Aorta (tissue), 5 donors: ENCODE measurements at places on chromosomes 12 and 14. TPM values are rescaled to one million over a fixed set of nuclear protein-coding genes. Genes with fewer than 3 reads are reported as not detected.

The SLC24A4 gene
- 2.9 TPM for total RNA-seq

GRCh38 chr12:52645120-52645761 is 6.8 kb downstream of the KRT2 start:
- H3K4me3 ChIP-seq, result no peak overlapping the region
- no peaks in the 10 kb centered on the region for H3K4me1 ChIP-seq
- DNase-seq, result no peak
- H3K27me3 ChIP-seq, result no peaks in the 10 kb centered on the region

DNA sequence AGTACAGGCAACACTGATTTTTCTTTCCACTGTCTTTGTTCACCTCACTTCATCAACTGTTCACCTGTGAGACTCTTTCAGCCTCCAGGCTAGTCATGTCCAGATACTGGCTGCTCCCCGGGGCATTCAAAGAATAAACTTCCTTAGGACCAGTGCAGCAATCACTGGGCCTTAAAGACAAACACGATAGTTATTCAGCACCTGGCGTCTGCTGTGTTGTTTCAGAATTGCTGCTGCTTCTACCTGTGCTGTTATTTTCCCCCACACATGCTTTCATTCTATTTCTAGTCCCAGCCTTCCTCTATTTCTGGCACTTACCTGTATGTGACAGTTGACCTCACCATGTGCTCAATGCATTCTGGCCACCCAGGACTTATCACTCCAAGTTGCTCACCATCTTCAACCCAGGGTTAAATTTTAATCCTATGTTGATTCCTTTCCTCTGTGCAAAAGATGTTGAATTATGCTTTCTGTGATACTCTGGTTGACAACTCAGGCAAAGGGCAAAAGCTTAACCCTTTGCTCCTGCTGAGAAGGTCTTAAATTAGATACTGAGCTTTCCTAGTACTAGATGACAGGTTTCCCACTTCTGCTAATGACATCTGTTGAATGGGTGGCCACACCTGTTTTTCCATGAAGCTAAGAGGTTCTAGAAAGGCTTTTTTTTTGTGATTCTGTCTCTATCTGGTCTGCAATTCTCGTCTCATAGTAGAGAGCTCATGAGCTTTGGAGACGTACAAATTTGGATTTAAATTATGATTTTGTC is 41.4 kb downstream of the PTPRQ start:
- H3K27ac ChIP-seq, result no peak overlapping the region
- no peaks in the 10 kb centered on the region for H3K4me1 ChIP-seq
- no peak for DNase-seq
- no peak overlapping the region for H3K4me3 ChIP-seq

DNA sequence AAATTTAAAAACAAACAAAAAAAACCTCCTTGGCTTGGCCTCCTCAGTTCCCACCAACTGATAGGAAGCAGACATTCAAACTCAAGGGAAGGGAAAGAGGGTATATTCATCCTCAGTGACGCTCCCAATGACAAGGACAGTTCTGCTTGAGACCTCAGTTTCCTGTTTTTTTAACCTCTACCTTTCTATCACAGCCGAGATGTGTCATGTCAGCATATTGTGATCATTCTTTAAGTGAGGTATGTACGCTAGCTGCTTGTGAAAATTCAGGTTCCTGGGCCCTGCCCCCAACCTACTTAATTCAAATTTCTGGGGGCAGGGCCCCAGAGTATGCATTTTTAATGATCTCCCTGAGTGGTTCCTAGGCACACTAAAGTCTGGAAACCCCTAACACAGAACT is 611.9 kb upstream of the TBX3 start:
- H3K27me3 ChIP-seq, result no peaks in the 10 kb centered on the region
- no peak overlapping the region for H3K4me3 ChIP-seq
- peaks cover 3% of the 10 kb centered on the region for H3K4me1 ChIP-seq
- no peaks in the 10 kb centered on the region for H3K36me3 ChIP-seq
- no peak overlapping the region for H3K27ac ChIP-seq

DNA sequence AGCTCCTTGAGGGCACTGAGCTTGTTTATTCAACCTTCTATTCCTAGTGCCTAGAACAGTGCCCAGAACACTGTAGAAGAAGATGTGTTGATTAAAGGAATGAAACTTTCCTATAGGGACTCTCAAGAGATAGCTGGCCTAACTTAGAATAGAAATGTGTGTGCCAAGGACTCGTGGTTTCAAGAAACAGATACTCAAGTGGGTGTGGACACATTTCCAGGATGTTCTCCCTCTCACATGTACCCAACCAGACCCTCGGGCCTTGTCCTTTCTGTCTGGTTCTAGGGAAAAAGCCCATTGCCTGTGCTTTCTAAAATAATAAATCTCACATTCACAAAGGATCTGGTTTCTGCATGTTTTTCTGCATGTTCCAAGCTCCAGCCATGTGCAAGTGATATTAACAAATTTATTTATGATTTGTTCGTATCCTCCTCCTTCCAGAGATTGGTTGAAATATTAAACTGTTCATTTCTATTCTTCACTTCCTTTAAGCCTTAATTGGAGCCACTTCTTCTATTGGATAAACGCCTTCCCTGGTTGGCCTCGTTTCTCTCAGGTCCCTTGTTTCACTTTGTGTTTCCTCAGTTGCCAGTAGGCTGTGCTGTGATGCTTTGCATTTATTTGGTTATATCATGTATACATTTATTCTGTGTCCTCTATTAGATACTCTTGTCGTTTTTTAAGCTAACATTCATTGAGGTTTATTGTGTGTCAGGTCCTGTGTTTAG is 89.8 kb downstream of the CRADD start:
- no peak overlapping the region for H3K27ac ChIP-seq
- H3K36me3 ChIP-seq, result no peaks in the 10 kb centered on the region
- H3K27me3 ChIP-seq, result no peaks in the 10 kb centered on the region
- H3K4me1 ChIP-seq, result peaks cover 1% of the 10 kb centered on the region
- no peak overlapping the region for H3K4me3 ChIP-seq

- no peaks in the 10 kb centered on the region for H3K36me3 ChIP-seq
- no peak overlapping the region for H3K27ac ChIP-seq
- peaks cover 8% of the 10 kb centered on the region for H3K4me1 ChIP-seq
- no peaks in the 10 kb centered on the region for H3K27me3 ChIP-seq
These were observed 16.9 kb downstream of the ETV6 start for GRCh38 chr12:11666131-11667050.

- H3K4me1 ChIP-seq, result no peaks in the 10 kb centered on the region
- no peak overlapping the region for H3K27ac ChIP-seq
- no peaks in the 10 kb centered on the region for H3K36me3 ChIP-seq
- no peaks in the 10 kb centered on the region for H3K27me3 ChIP-seq
- no peak for DNase-seq
These were observed 107.0 kb upstream of the CRY1 start for GRCh38 chr12:107200394-107200793.

- no peaks in the 10 kb centered on the region for H3K27me3 ChIP-seq
- no peaks in the 10 kb centered on the region for H3K4me1 ChIP-seq
- DNase-seq, result no peak
- H3K36me3 ChIP-seq, result no peaks in the 10 kb centered on the region
- no peak overlapping the region for H3K4me3 ChIP-seq
These were observed 65.0 kb downstream of the PPP1R13B start for GRCh38 chr14:103782376-103782775.

GRCh38 chr12:69658203-69658602 is 40.9 kb downstream of the BEST3 start:
- H3K36me3 ChIP-seq, result no peaks in the 10 kb centered on the region
- no peak overlapping the region for H3K4me3 ChIP-seq
- no peak for DNase-seq
- H3K27ac ChIP-seq, result no peak overlapping the region

The DCN gene
- total RNA-seq, result 863 TPM

GRCh38 chr12:52252728-52253343 is 19.8 kb downstream of the KRT7 start:
- H3K27ac ChIP-seq, result no peak overlapping the region
- no peaks in the 10 kb centered on the region for H3K4me1 ChIP-seq
- DNase-seq, result peak; percentile 40

DNA sequence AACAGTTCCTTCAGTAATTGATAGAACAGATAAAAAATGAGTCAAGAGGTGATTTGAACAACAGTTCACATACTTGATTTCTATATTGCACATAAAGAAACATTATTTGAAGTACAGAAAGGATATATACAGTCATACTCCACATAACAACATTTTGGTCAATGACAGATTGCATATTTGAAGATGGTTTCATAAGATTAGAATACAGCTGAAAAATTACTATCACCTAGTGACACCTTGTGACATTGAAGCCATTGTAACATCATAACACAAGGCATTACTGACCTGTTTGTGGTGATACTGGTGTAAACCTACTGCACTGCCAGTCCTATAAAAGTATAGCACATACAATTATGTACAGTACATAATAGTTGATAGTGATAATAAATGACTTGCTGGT is 43.1 kb upstream of the ABCC9 start:
- H3K27ac ChIP-seq, result no peak overlapping the region
- no peak overlapping the region for H3K4me3 ChIP-seq
- H3K27me3 ChIP-seq, result no peaks in the 10 kb centered on the region
- H3K4me1 ChIP-seq, result no peaks in the 10 kb centered on the region
- DNase-seq, result no peak
- H3K36me3 ChIP-seq, result no peaks in the 10 kb centered on the region

GRCh38 chr12:131371401-131372170 is 339.3 kb upstream of the SFSWAP start:
- no peaks in the 10 kb centered on the region for H3K4me1 ChIP-seq
- H3K27me3 ChIP-seq, result no peaks in the 10 kb centered on the region
- no peaks in the 10 kb centered on the region for H3K36me3 ChIP-seq
- no peak overlapping the region for H3K27ac ChIP-seq

DNA sequence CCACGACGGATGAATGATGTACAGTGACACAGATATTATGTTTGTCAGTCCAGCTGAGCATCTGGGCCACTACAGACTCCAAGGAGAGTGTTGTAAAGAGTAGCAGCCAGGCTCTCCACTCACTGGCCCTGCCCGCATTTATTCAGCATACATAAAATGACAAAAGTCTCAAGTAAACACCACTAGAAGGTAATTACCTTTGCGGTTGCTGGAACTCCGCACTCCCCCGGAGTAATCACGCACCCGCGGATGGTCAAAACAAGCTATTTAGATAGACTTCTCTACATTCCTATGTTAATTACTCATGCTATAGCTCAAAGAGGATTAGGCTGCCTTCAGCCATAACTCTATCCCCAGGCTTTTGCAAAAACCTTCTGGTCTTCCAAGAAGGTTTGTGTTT is 18.8 kb upstream of the STRAP start:
- H3K27me3 ChIP-seq, result no peaks in the 10 kb centered on the region
- no peaks in the 10 kb centered on the region for H3K36me3 ChIP-seq
- H3K27ac ChIP-seq, result no peak overlapping the region
- no peaks in the 10 kb centered on the region for H3K4me1 ChIP-seq
- no peak overlapping the region for H3K4me3 ChIP-seq

The TDRD9 gene
- total RNA-seq, result 1.7 TPM

DNA sequence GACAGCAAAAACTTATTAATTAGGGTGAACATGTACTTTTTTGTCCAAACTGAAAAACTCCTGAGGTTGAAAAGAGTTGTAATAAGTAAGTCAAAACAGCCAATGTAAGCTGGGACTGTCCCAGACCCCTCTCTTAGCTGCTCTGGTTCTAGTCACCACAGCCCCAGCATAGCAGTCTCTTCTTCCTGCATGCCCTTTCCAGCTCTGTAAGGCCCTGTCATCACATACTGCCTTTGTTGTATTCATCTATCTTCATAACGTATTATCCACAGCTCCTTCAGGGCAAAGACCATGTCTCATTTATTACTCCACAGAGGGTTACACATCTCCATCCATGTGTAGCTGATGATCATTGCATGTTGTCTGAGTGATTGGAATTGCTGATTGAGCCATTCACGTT is 56.5 kb downstream of the UTP20 start:
- DNase-seq, result no peak
- peaks cover 4% of the 10 kb centered on the region for H3K36me3 ChIP-seq
- H3K4me1 ChIP-seq, result no peaks in the 10 kb centered on the region
- no peak overlapping the region for H3K27ac ChIP-seq
- no peak overlapping the region for H3K4me3 ChIP-seq

DNA sequence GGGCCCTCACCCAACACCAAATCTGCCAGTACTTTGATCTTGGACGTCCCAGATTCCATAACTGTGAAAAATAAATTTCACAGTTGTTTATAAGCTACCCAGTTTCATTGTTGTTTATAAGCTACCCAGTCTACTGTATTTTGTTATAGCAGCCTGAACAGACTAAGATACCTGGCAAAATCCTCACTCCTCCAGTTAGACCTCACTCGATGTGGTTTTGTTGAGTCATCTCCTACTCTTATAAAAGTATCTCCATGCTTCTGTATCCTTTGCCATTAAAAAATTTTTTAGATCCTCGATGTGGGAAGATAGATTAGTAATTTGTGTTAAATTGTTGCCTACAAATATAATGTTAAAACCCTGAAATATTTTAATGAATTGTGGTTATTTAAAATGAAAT is 16.0 kb downstream of the TXNDC16 start:
- no peak for DNase-seq
- no peak overlapping the region for H3K27ac ChIP-seq
- H3K36me3 ChIP-seq, result peaks cover 6% of the 10 kb centered on the region
- no peaks in the 10 kb centered on the region for H3K27me3 ChIP-seq
- H3K4me1 ChIP-seq, result no peaks in the 10 kb centered on the region

DNA sequence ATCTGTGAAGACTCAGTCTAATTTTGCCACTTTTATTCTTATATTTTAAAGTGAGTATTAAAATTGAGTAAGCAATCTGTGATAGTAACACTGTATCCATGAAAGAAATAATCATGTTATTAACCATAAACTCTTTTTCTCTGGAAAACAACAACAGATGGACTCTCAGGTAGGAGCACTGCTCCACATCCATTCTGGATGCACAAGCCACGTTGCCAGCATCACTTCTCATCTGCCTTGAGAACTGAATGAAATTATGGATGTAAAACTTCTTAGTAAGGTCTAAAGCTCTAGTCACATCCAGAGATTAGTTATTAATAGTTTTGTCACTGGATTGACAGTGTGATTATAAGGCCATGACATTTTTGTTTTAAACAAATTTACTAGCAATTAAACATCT is 489.1 kb upstream of the SYT1 start:
- H3K27ac ChIP-seq, result no peak overlapping the region
- no peak overlapping the region for H3K4me3 ChIP-seq
- no peaks in the 10 kb centered on the region for H3K27me3 ChIP-seq
- H3K4me1 ChIP-seq, result no peaks in the 10 kb centered on the region

GRCh38 chr12:42483521-42483790 is 106.1 kb downstream of the PRICKLE1 start:
- DNase-seq, result no peak
- peak overlapping the region; percentile 77 for H3K4me3 ChIP-seq
- H3K36me3 ChIP-seq, result no peaks in the 10 kb centered on the region
- no peaks in the 10 kb centered on the region for H3K27me3 ChIP-seq

GRCh38 chr14:77862154-77862786 is 62.4 kb downstream of the ADCK1 start:
- no peaks in the 10 kb centered on the region for H3K4me1 ChIP-seq
- H3K27me3 ChIP-seq, result no peaks in the 10 kb centered on the region
- peak; percentile 93 for DNase-seq
- no peak overlapping the region for H3K27ac ChIP-seq
- H3K4me3 ChIP-seq, result no peak overlapping the region

DNA sequence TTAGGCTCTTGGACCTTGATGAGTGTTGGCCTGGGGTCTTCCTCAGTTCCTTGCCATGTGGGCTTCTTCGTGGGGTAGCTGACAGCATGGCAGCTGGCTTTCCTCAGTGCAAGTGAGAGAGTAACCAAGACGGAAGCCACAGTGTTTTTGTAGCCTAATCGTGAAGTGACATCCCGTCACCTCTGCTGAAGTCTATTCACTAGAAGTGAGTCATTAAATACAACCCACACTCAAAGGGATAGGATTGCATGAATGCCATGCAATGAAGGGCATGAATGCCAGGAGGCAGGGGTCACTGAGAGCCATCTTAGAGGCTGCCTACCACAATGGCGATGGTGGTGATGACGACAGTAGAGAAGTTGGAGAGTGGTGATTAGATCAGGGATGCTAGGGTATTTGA is 13.5 kb upstream of the ASIC1 start:
- no peaks in the 10 kb centered on the region for H3K27me3 ChIP-seq
- no peak for DNase-seq
- H3K27ac ChIP-seq, result no peak overlapping the region
- no peaks in the 10 kb centered on the region for H3K36me3 ChIP-seq
- no peaks in the 10 kb centered on the region for H3K4me1 ChIP-seq
- H3K4me3 ChIP-seq, result no peak overlapping the region

The CLEC4D gene
- 1.4 TPM for total RNA-seq
